ENCODE measurements at places on chromosomes 6 and 20. TPM values are rescaled to one million over a fixed set of nuclear protein-coding genes. Genes with fewer than 3 reads are reported as not detected.

SIRPG gene
- not detected for total RNA-seq

SNRNP48 gene
- 7.8 TPM for total RNA-seq

CHMP4B gene
- 167 TPM for total RNA-seq

SLC17A3 gene
- 1.0 TPM for total RNA-seq

ZSCAN31 gene
- 1.4 TPM for total RNA-seq

TMC2 gene
- total RNA-seq: not detected

GLP1R gene
- not detected for total RNA-seq

PRL gene
- total RNA-seq: not detected

PHACTR3 gene
- 0.23 TPM for total RNA-seq

MYCT1 gene
- not detected for total RNA-seq

LTB gene
- 0.53 TPM for total RNA-seq

DUSP15 gene
- 1.4 TPM for total RNA-seq

Data from A549 treated with Mapracorat at 1 μM for 4 hours (cell line).